RPMI7951 (cell line): ENCODE measurements at places on chromosomes 6 and 20. TPM values are rescaled to one million over a fixed set of nuclear protein-coding genes. Genes with fewer than 3 reads are reported as not detected.

DNA sequence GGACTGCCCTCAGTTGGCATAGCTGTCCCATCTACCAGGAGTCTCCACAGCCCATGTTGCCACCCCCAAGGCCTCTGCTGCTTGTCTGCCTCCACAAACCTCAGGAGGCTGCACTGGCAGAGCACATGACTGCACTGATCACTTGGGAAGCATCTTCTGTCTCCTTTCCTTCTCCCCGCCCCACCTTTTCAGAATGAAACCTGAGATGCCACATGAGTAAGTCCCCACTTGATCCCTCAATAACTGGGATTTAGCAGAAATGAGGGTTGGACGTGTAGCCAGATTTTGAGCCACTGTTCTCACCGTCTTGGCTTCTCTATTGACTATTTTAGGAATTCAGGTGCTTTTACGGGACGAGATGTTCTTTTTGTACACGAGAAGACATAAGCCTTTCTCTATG is 328.4 kb downstream of the CDC5L start:
- no peak for DNase-seq

DNA sequence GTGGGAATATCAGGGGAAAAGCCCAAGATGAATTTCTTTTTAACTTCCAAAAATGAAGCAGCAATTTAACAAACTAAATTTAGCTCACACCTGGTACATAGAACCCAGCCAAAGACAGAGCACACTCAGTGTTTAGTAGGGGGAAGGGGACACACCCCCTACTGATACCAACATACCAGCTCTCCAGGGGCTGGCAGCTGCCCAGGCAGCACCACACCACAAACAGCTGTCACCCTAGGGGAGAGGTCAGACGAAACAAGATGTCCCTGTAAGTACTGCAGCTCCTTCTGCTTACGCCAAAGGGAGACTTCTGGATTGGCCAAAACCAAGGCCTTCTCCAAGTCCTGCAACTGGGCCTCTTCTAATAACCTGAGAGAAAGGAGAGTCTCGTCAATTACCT is 26.0 kb downstream of the MDN1 start:
- no peak for DNase-seq

DNA sequence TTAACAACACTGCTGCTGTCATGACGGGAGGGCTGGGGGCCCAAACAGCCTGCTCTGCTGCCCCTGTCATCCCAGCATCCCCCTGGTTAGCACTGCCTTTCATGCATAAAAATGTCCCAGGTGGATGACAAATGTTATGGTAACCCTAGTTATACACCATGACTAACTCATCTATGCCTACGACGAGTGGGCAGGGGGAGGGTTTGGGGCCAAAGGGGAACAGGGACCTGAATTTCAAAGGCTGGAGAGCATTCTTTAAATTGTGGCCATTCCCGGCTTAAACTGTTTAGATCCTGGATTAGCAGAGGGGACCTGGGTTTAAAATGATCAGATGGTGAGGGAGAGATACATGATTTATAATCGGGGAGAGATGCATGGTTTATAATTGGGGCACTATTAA is 24.4 kb downstream of the GNAS-AS1 start:
- DNase-seq: no peak

DNA sequence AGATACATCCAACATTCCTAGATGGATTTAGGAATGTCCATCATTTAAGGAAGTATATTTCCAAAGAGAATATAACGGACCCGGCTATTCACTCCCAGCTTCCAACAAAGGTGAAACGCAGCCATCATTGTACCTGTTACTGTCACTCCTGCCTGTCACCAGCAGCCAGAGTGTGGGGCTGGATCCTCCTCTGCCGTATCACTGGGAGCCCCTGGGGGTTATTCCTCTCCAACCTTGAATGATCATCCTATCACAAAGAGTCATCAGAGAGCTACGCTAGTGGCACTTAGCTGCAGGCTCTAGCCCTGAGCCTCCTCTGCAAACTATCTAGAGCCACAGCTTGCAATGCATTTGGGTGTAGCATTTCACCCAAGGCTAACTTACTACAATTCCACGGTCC is 73.6 kb upstream of the NHSL1 start:
- DNase-seq: no peak

- peak; percentile 45 for DNase-seq
These were observed 105.5 kb upstream of the TMEM170B start for GRCh38 chr6:11432091-11432490.

- DNase-seq: no peak
These were observed 77.3 kb downstream of the CDH26 start for GRCh38 chr20:60035486-60035885.

- DNase-seq: no peak
These were observed at the start of gene APOBEC2 for GRCh38 chr6:41053041-41053440. TSS of gene APOBEC2 (plus strand) at chr6:41053202. CDS start at chr6:41053348, 146 bp downstream.

DNA sequence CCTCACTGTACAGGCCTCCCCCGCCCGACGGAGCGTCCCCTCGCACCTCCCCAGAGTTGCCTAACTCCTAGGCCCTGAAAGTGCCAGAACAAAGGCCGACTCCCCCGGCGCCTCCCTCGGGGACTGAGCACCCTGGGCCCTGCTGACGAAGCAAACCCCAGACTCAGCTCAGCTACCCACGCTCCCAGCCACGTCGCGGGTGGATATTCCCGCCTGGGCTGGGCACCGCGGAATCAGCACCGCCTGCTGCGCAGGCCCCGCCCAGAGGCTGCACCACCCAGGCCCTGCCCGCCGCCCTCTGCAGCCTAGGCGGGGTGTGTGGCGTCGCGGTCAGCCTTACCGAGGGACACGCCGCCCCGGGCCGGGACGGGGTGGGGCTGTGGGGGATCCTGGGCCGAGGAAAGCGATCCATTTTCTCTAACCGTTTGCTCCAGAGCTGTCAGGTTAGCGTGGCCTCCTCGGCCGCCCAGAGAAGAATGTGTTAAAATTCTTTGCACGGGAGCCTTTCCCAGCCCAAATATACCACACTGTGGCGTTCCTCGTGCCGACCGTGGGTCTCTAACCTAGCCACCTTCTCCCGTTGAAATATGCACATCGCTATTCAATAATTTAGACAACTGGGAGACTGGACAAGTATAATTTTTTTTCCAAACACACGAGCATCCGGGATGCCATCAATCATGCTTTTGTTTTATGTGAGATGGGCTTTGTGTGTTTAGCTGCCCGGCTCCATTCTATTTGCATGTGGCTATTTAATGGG is 31.4 kb downstream of the TFAP2A start:
- DNase-seq: peak; percentile 82

DNA sequence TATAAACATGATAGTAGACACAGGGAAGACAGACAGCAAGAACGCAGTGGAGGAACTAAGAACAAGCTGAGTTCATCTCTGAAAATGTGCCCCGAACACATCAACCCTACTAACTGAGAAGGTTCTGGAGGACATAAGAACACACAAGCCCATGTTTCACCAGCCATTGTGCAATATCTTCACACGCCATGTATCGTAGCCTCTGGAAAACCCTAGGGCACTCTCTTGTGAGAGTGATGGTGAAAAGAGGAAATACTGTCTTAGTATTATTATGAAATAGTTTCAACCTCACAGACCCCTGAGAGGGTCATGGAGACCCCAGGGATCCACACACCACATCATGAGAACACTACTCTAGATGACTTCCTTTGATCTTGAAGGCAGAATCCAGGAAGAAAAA is 26.1 kb upstream of the FOXF2 start:
- no peak for DNase-seq

DNA sequence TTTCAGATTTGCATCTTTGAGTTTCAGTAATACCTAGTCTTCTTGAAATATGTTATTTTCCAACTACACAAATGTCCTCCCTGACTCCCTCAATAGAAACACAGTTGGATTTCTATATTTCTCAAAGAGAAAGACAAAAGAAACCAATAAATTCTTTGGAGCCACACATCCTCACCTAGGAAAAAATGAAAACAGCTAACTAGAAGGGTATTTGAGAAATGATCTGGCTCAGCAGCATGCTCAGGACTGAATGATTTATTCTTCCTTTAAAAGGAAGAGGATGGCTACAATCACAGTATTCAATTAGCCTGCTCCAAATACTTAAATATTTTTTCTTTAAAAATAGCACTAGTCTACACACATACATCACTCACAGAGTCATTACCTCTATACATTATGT is 196.4 kb upstream of the TENT5A start:
- no peak for DNase-seq

DNA sequence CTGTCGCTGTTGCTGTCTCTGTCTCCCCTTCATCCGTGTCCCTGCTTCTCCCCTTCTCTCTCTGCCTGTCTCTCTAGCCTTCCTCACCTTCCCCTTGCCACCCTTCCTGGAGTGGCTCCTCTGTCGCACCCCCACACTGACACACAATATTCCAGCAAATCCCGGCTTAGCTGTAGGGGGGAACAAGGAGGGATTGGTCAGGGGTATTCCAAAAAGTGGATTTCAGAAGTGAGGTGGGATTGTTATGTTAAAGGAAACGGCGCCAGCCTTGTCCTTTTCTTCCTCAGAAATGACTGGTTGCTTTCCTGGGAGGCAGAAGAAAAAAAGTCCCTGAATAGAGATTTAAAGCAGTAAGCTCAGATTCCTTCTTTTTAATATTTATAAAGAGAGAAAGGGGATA is 76.3 kb upstream of the SIRPA start:
- DNase-seq: no peak

GRCh38 chr20:62068997-62069396 is 3.3 kb upstream of the TAF4 start:
- DNase-seq: no peak

DNA sequence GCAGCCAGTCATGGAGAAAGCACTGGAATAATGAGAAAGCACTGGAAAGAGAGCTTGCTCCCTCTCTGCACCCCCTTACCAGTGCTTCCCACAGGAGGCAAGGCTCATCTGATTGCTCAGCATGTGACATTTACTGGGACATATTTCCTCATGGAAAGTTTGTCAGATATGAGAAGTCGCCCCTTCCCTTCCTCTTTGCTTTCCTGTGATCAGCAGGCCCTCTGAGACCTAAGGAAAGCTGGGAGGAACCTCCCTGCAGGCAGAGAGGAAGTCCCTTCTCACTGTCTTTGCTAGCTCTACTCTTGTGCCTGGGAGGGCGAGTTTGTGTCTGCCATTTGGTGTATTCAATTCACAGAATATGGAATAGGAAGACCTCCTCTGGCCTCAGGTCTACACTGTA is 283.8 kb downstream of the ALDH8A1 start:
- DNase-seq: no peak

GRCh38 chr6:120211955-120212792 is 862.6 kb upstream of the MAN1A1 start:
- DNase-seq: peak; percentile 54

DNA sequence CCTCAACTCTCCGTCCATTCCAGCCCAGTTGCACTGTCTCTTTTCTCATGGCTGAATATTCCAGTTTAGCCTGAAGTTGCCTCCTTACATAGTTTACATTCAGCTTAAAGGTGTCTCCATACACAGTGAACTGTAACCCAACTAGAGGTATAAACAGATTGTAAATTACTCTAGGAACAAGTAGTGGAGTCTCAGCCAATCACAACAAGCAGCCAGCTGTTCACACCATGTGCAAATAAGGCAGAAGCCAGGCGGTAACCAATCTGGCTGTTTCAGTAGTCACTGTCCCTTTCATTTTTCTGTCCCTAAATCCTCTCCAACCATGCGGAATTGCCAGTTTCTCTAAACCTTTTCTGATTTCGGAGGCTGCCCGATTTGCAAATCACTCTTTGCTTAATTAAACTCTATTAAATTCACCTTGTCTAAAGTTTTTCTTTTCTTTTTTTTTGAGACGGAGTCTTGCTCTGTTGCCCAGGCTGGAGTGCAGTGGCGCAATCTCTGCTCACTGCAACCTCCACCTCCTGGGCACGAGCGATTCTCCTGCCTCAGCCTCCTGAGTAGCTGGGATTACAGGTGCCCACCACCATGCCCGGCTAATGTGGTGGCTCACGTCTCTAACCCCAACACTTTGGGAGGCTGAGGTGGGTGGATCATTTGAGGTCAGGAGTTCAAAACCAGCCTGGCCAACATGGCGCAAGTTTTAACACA is 37.6 kb upstream of the GFOD1 start:
- no peak for DNase-seq

- no peak for DNase-seq
These were observed 195.3 kb downstream of the GJA1 start for GRCh38 chr6:121630716-121631115.

GRCh38 chr20:41047975-41048305 is 19.3 kb downstream of the TOP1 start:
- DNase-seq: peak; percentile 58

- no peak for DNase-seq
These were observed 6.9 kb downstream of the TP53INP2 start for GRCh38 chr20:34710861-34711574.

DNA sequence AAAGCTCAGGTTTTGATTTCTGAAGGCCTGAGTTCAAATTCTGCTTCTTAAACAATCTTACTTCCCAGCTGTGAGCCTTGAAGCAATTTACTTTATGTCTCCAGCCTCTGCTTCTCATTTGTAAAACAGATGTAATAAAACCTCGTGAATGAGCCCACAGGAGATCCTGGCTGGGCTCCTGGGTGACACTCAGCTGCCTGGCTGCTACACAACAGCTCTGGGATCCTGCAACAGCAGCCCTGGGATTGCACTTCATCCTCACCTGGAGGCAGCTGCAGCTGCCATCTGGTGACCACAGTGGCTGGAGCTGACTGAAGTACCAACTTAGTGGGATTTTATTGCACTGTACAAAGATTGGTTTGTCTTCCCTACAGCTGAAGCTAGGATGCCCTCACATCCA is 98.6 kb downstream of the NDUFAF5 start:
- DNase-seq: no peak

GRCh38 chr6:166619912-166620311 is 7.1 kb downstream of the RPS6KA2 start:
- peak; percentile 80 for DNase-seq

GRCh38 chr6:152723398-152723797 is 25.7 kb downstream of the MYCT1 start:
- DNase-seq: peak; percentile 70

GRCh38 chr20:34532756-34533155 is 16.5 kb downstream of the DYNLRB1 start:
- DNase-seq: no peak

DNA sequence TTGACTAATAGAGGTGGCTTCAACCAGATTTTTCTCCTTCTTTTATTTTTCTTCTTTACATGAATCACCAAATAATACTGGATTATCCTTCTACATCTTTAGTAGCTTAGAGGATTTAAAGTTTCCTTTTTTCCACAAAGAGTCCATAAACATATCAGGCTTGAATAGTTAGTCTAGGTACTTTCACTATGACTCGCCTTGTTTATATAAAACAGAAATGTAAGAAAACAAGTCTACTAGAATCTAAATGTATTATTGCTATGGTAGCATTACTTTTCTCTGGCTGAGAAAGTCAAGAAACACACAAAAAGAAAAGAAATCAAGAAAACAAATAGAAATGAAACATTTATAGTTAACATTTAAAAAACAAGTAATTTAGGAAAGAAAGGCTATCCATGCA is 215.2 kb downstream of the PTPRK start:
- no peak for DNase-seq

DNA sequence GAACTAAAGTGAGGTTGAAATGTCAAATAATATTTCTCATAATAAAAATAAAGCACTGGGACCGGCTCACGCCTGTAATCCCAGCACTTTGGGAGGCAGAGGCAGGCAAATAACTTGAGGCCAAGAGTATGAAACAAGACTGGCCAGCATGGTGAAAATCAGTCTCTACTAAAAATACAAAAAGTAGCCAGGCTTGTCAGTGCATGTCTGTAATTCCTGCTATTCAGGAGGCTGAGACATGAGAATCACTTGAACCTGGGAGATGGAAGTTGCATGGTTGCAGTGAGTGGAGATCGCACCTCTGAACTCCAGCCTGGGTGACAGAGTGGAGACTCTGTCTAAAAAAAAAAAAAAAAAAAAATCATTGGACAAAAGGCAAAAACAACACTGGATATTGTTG is 38.4 kb upstream of the RSPO3 start:
- DNase-seq: no peak

The PSORS1C2 gene
- total RNA-seq: not detected in 2 replicates

The SLC22A16 gene
- not detected in 2 replicates for total RNA-seq

The MYL9 gene
- 17.4 and 20.3 TPM in 2 replicates for total RNA-seq

The EFCAB8 gene
- total RNA-seq: 0.10 and 1.1 TPM in 2 replicates

The IBTK gene
- total RNA-seq: 35.3 and 41.5 TPM in 2 replicates
